ENCODE measurements at places on chromosomes 6 and 20. TPM values are rescaled to one million over a fixed set of nuclear protein-coding genes. Genes with fewer than 3 reads are reported as not detected.

Gene LZTS3
- total RNA-seq = 6.2 TPM

Gene LGSN
- not detected for total RNA-seq

Gene TRAPPC3L
- not detected for total RNA-seq

Gene DEFB123
- not detected for total RNA-seq

Gene VARS1
- 62.6 TPM for total RNA-seq

Gene TGM3
- total RNA-seq = not detected

Gene PDE10A
- 15.6 TPM for total RNA-seq

Gene CST4
- not detected for total RNA-seq

Gene ID4
- 203 TPM for total RNA-seq

- DNase-seq = no peak
These were observed at the start of gene SAMD10 for GRCh38 chr20:63979557-63980316. Gene SAMD10, minus strand, starts transcription at chr20:63979642. Its CDS starts 175 bp downstream, at chr20:63979467.

DNA sequence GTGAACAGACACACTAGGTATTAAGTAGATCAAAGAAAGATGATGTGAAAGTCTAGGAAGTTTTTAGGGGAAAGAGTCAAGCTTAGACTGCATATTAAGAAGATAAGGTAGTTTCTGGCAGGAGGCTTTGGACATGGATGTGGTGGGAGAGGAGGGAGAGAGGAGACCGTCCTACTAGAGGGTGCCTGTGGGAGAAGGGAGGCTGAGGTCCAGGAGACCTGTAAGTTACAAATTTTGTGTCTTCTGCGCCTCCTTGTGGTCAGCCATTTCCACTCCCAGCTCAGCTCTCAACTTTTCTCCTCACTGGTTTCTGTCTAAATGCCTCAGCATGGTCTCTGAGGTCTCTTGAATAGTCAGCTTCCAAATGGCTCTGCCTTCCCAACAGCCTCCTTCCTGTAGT lies 193.5 kb downstream of the UNC5CL start:
- DNase-seq = no peak

- DNase-seq = no peak
These were observed 204.0 kb downstream of the EDN1 start for GRCh38 chr6:12494161-12494560.

DNA sequence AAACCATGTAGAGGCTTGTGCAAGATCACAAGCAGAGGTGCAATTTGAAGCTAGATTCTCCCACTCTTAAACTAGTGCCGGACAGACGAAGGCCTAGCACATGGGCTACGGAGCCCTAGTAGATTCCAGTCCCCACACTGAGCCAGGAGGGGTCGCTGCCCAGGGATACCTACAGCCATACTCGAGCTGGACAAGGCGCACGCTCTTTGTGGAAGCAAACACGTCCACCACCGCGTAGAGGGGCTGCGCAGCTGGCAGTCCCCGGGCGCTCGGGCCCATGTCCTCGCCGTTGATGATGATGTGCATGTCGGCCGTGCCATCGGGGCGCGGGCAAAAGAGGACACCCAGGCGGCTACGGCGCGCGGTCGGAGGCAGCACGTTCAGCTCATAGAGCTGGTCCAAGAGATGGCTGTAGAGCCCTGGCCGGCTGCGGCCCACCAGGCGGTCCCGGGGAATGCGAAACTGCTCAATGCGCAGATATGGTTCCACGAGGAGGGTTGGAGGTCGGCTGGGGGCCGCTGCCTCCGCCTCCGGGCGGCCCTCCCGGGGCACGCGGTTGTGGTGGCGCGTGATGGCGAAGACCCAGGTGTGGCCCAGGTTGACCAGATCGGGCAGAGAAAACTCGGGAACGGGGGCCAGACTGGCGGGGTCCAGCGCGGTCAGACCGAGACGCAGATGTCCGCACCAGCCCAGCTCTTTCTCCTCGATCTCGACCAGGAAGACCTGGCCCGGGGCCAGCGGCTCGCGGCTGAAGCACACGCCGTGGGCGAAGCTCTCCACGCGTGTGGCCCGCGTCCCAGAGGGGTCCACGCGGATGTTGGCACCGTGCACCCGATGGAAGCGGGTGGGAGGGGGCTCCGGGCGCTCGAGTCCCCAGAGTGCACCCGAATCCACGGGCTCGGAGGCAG lies 677 bp downstream of the NEURL2 start:
- no peak for DNase-seq

DNA sequence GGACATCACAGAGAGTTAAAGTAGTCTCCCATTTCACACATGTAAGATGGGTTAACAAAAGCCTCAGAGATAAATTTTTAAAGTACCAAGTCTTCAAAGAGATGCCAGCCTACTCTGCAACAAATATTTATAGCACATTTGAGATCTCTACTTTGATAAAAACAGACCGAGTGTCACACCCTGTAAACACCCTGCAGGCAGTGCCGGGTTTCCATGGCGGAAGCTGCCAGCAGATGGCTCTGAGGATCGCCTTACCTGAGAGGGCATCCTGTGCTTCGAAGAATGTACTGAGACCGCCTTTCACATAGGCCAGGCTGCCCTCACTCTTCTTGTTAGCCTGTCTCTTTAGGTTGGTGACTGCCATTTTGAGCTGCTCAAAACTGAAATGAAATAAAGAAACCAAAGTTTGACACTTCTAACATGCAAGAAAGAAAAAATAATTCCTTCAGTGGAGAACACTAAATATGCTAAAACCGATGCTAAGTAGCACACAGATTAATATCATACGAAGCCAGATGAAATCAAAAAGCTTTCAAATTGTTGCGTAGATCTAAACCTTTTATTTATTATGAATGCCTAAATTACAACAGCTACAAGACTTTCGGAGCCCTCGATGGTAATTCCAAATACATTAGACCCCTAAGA lies 39.3 kb downstream of the HUS1B start:
- DNase-seq = no peak

- DNase-seq = no peak
These were observed 86.2 kb downstream of the TFAP2C start for GRCh38 chr20:56715309-56715708.

DNA sequence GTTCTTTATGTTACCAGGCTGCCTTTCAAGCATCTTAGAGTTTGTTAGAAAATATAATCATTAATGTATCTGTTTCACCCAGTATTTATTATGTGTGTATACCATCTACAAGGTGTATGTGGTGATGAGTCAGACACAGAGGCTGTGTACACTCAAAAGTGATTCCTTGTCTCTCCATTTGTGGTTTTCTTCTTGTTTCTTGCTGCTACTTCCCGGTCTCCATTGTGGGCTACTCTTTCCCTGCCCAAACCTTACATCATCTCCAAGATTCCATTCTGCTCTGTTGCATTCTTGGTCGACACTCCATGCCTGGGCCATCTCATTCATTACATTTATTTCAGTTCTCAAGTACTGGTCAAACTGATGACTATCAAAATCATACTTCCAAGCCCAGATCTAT lies 182.2 kb upstream of the STXBP5 start:
- no peak for DNase-seq

GRCh38 chr20:35405775-35406174 lies 6.0 kb downstream of the UQCC1 start:
- no peak for DNase-seq

DNA sequence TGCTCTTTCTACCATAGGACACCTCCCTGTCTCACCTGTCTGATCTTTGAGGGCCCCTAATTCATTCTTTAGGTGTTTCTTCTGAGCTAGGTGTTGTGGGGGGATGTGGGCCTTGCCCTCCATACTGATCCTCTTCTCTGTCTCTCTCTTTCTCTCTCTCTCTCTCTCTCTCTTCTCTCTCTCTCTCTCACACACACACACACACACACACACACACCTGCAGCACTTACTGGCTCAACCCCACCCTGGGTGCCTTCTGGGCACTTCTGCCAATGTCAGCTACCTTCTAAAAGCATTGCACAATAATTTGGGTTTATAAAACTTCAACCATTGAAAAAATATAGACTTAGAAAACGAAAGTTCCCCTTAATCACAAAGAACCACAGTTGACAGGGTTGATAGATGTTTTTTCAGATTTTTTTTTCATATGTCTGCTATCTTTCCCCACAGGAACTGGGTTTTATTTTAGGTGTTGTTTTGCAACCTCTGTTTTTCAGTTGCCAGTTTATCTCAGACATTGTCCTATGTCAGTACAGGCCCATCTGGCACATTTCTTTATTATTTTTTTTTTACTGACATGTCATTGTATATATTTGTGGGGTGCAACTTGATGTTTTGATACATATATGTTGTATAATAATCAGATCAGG lies 28.1 kb downstream of the PKIG start:
- no peak for DNase-seq

GRCh38 chr6:127902933-127903332 lies 2.1 kb upstream of the THEMIS start:
- DNase-seq = no peak

Measured in mesenteric fat pad (tissue), 1 donor.